ENCODE measurements at places on chromosomes 12 and 14.

GRCh38 chr14:95515596-95516552 lies 576 bp downstream of the SYNE3 start:
- DNase-seq, result no peak

DNA sequence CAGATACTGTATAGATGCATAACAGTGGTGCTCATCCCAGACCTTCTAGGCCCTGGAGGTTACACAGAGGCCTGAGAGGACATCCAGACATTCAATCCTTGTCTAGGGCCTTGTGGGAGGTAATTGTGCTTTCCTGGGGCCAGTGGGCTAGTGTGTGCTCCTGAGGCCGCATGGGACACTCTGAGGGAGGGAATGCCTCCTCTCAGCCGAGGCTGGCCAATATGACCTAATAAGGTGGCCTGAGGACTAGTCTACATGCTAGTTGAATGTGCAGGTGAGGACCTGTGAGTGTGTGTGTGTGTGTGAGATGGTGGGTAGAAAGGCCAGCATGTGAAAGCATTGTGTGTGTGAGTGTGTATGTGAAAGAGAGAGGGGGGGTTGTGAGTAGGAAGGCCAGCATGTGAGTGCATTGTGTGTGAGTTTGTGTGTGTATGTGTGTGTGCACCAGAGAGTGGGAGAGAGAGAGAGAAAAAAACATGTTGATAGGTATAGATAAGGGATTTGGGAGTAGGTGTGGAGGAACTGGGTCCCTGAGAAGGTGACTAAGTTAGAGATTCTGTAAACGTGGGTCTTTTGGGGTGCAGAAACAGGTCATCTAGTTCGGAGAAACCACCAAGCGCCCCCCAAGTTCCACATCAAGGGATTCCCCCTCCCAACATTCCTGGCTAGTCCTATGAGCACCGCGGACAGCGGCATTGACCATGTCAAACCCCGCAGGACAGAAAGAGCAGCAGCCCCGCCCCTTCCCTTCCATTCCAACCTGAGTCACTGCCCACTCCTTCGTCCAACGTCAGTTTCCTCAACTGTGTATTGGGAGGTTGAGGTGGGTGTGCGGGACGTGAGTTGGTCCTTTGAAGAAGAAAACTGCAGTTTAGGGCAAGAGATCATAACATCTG lies 9.7 kb upstream of the KRT81 start:
- peak; percentile 30 for DNase-seq

GRCh38 chr12:132839558-132840235 lies 11.0 kb upstream of the GOLGA3 start:
- DNase-seq, result no peak

DNA sequence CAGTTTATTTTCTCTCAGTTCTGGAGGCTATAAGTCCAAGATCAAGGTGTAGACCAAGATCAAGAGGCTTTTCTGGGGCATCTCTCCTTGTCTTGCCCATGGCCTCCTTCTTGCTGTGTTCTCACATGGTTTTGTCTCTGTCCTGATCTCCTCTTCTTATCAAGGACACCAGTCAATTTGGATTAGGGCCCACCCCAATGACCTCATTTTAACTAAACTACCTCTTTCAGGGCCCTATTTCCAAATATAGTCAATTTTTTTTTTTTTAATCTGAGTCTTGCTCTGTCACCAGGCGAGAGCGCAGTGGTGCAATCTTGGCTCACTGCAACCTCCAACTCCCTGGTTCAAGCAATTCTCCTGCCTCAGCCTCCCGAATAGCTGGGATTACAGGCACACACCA lies 50.8 kb downstream of the TSHR start:
- no peak for DNase-seq

GRCh38 chr12:40099423-40099853 lies 6.4 kb downstream of the SLC2A13 start:
- no peak for DNase-seq

DNA sequence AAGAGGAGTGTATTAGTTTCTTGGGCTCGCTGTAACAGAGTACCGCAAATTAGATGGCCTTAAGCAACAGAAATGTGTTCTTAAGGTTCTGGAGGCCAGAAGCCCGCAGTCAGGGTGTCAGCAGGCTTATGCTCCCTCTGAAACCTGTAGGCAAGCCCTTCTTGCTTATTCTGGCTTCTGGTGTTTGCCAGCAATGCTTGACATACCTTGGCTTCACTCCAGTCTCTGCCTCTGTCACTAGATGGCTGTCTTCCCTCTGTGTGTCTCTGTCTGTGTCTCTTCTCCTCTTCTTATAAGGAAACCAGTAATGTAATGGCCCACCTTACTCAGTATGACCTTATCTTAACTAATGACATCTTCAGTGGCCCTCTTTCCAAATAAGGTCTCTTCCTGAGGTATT lies 85.1 kb downstream of the DERA start:
- DNase-seq, result no peak

DNA sequence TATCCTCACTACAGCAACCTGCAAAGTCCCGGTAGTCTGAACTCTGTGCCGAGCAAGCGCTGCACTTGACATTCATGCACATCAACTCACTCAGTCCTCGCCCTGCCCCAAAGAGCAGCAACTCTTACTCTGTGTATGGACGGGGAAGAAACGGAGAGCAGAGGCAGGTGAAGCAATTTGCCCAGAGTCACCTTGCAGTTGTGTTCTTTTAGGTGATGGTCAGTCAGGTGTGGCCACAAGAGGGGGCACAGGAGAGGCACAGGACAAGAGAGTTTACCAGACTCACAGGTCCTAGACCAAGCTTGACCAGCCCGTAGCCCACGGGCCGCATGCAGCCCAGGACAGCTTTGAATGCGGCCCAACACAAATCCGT lies 39.1 kb downstream of the TSPAN11 start:
- DNase-seq, result no peak

DNA sequence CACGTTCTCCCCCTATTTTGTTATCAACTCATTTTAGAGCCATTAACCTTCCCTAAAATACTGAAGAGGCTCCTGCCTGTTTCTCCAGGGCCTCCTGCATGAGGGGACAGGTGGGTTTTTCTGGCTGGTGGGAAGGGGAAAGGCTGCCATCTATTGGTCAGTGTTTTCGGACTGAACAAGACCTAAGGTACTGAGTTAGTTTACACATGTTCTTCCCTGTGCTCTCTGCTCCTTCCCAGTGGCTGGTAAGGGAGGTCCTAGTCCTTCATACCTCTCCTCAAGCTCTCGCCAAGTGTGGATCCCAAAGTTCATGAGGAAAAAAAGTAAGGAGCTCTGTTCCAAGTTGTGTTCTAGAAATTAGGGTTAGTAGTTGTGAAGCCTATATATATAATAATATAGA lies 357.5 kb downstream of the FSCB start:
- peak; percentile 26 for DNase-seq

DNA sequence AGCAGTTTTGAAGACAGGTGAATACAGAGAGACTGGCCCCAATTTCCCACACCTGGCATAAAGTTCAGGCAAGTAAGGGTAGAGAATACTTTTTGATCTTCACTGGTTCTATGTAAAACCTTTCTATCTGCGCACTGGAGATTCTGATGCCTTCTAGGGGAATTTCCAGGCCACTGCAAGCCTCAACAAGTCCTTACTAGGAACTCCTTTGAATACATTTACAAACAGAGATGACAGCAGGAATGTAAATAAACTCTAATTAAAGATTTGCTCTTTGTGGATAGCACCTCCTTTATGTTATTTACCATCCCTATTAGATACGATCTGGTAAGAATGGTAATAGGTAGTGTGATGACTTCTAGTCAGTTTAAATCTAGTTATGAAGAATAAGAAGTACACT lies 69.2 kb downstream of the NTN4 start:
- DNase-seq, result peak; percentile 11

GRCh38 chr12:47078733-47079467 lies 521 bp upstream of the PCED1B start:
- DNase-seq, result peak; percentile 48

DNA sequence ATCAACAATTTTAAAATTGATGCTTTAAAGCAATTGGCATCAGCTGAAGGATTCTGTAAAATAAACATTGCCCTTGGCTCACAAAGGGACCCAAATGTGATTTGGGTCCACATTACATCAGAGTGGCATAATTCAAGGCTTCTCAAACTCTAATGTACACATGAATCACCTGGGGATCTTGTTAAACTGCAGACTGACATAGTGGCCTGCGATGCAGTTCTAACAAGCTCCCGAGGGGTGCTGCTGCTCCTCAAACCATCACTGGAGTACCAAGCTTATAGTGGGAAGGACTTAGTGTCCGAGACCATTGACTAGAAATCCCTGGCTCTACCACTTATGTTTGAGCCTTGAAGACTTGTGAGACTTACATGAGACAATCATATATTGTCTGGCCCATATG lies 31.8 kb upstream of the DNM1L start:
- no peak for DNase-seq

- no peak for DNase-seq
These were observed 68.8 kb upstream of the MDGA2 start for GRCh38 chr14:47744155-47744554.

GRCh38 chr12:55705782-55706402 lies 1.8 kb downstream of the ITGA7 start:
- DNase-seq, result no peak
